Right atrium auricular region (tissue), 2 donors: ENCODE measurements at places on chromosomes 6 and 20. TPM values are rescaled to one million over a fixed set of nuclear protein-coding genes. Genes with fewer than 3 reads are reported as not detected.
A peak's percentile ranks its signal among the peaks of the same experiment; 100 is the strongest.

DNA sequence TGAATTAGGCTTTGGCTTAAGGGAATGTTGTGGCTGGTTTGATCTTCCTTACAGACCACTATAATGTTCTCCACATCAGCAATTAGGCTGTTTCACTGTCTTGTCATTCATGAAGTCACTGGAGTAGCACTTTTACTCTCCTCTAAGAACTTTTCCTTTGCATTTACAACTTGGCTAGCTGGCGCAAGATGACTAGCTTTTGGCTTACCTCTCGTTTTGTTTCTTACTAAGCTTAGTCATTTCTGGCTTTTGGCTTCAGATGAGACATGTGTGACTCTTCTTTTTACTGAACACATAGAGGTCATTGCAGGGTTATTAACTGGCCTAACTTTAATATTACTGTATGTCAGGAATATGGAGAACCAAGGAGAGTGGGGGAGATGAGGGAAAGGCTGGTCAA is 143.2 kb downstream of the PTCHD4 start:
- no peaks in the 10 kb centered on the region for H3K4me1 ChIP-seq
- H3K27me3 ChIP-seq: no peaks in the 10 kb centered on the region
- H3K27ac ChIP-seq: no peak overlapping the region
- H3K36me3 ChIP-seq: no peaks in the 10 kb centered on the region
- no peak for DNase-seq
- no peak overlapping the region for H3K4me3 ChIP-seq

DNA sequence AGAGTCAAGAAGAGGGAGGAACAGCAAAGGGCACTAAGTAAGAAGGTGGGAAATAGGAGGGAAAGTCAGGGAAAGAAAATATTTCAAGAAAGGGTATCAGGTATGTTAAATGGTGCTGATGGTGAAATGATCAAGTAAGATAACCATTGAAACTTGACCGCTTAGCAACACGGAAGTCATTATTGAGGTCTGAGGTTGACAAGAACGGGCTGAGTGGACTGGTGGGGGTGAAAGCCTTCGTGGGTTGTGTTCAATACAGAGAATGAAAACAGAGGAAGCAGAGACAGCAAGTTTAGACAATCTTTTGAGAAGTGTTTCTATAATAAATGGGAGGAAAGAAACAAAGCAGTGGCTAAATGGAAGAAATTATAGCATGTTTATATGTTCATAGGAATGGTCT is 72.0 kb downstream of the LIN28B start:
- H3K4me3 ChIP-seq: no peak overlapping the region
- no peak for DNase-seq
- no peaks in the 10 kb centered on the region for H3K27me3 ChIP-seq
- no peaks in the 10 kb centered on the region for H3K36me3 ChIP-seq
- H3K27ac ChIP-seq: no peak overlapping the region
- no peaks in the 10 kb centered on the region for H3K4me1 ChIP-seq

DNA sequence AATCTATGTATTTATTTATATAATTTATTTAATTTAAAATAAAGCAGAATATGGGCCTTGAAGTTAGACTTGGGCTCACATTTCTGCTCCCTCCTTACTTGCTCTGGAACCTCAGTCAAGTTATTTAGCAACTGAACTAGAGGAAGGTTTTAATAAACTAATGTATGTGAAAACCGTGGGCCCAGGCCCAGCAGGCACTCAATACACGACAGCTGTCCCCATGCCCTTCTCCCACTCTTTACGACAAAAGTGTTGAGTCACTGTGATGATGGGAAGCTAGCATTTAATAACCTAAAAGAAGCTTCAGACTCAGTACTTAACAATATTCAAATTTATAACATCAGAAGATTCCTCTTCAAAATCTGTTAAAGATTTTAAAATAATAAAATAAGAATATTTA is 46.7 kb downstream of the SERAC1 start:
- H3K27me3 ChIP-seq: no peaks in the 10 kb centered on the region
- no peak for DNase-seq
- no peak overlapping the region for H3K4me3 ChIP-seq
- H3K4me1 ChIP-seq: no peaks in the 10 kb centered on the region
- H3K27ac ChIP-seq: no peak overlapping the region

DNA sequence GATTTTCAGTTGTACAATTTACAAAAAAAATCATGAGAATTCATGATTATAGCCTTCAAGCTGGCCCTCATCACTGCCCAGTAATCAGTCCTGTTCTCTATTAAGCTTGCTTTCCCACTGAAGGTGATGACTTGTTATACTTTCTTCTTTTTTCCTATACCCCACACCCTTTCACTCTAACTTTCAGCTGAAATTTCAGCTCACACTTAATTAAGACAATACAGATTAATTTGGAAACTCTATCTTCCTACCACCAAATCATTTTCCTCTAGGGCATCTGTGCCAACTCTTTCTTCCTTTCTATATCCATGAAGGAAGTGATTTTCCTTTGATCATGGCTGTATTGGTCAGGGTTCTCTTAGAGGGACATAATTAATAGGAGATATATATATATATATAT is 449.9 kb downstream of the CD109 start:
- H3K36me3 ChIP-seq: no peaks in the 10 kb centered on the region
- no peaks in the 10 kb centered on the region for H3K27me3 ChIP-seq
- no peaks in the 10 kb centered on the region for H3K4me1 ChIP-seq
- no peak overlapping the region for H3K27ac ChIP-seq
- no peak for DNase-seq
- H3K4me3 ChIP-seq: no peak overlapping the region

- peaks cover 42% of the 10 kb centered on the region for H3K4me1 ChIP-seq
- no peaks in the 10 kb centered on the region for H3K27me3 ChIP-seq
- DNase-seq: no peak
- H3K36me3 ChIP-seq: no peaks in the 10 kb centered on the region
- H3K27ac ChIP-seq: no peak overlapping the region
Measured at GRCh38 chr6:35737413-35738211, 780 bp downstream of the ARMC12 start.

DNA sequence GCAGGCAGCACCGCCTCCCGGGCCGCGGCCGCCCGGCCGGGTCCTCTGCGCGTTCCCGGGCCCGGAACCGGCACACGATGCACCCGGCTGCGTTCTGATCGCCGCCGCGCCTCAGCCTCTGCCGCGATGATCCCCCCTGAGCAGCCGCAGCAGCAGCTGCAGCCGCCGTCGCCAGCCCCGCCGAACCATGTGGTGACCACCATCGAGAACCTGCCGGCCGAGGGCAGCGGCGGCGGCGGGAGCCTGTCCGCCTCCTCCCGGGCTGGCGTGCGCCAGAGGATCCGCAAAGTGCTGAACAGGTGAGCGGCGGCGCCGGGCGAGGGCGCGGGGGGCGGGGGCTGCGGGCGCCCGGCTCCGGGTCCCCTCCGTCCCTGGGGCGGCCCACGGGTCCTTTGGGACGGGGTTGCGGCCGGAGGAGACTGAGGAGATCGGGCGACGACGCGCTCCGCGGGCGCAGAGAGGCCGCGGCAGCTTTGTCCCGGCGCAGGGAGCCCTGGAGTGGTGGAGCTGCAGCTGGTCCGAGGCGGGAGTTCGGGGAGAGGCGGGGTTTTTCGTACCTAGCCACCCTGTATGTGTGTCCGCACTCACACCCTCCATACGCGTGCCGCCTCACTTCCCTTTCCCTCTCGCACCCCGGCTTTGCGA is 659 bp downstream of the SLC35F1 start:
- peak overlapping the region; percentile 13 for H3K27ac ChIP-seq
- H3K4me3 ChIP-seq: peak overlapping the region; percentile 43
- H3K27me3 ChIP-seq: peaks cover 4% of the 10 kb centered on the region
- H3K4me1 ChIP-seq: peaks cover 18% of the 10 kb centered on the region

DNA sequence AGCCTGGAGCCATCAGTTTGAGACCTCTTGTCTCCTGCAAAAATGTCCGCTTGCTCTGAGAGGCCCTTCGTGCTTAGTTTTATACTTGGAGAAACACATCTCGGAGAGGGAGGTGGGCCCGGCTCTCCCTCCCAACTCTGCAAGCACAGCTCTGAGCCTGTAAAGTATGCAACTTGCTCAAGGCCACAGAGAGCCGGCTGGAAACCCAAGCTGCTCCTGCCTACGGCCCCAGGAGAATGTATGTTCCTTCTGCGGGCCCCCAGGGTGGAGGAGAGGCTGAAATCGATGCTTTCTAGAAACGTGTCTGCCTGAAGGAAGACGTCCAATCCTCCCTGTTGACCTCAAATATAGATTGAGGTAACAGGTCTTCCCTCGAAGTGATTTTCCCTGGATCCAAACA is 205.4 kb downstream of the PREX1 start:
- H3K4me3 ChIP-seq: no peak overlapping the region
- DNase-seq: no peak
- H3K27ac ChIP-seq: no peak overlapping the region
- no peaks in the 10 kb centered on the region for H3K36me3 ChIP-seq
- no peaks in the 10 kb centered on the region for H3K4me1 ChIP-seq

- H3K27me3 ChIP-seq: no peaks in the 10 kb centered on the region
- H3K4me1 ChIP-seq: no peaks in the 10 kb centered on the region
- no peak for DNase-seq
- H3K36me3 ChIP-seq: no peaks in the 10 kb centered on the region
- no peak overlapping the region for H3K4me3 ChIP-seq
Measured at GRCh38 chr6:50720623-50721022, 7.3 kb downstream of the TFAP2D start.

GRCh38 chr6:134378426-134378825 is 60.5 kb upstream of the SGK1 start:
- H3K36me3 ChIP-seq: no peaks in the 10 kb centered on the region
- no peak overlapping the region for H3K27ac ChIP-seq
- no peak for DNase-seq
- no peak overlapping the region for H3K4me3 ChIP-seq
- H3K4me1 ChIP-seq: no peaks in the 10 kb centered on the region
- no peaks in the 10 kb centered on the region for H3K27me3 ChIP-seq

DNA sequence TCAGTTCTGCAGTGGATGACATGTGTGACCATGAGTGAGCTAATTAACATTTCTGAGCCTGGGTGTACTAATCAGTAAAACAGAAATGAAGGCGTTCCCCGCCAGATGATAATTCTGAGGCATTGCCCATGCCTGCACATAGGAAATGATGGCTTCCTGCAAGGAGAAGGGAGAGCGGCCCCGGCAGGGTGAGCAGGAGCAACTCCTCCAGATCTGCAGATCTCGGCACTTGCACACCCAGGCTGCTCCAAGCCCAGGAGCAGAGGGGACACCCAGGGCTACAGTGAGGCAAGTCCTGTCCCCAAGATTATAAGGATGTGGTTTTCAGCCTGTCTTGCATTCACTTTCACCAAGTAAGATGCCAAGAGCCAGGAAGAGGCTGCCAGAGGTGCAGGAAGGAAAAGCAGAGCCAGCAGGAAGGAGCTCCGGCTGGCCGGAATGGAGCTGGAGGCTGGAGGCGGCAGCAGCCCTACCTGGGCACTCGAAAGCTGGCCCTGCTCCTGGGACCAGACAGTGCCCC is 177.5 kb upstream of the CST7 start:
- no peak overlapping the region for H3K4me3 ChIP-seq
- no peak for DNase-seq
- no peak overlapping the region for H3K27ac ChIP-seq

DNA sequence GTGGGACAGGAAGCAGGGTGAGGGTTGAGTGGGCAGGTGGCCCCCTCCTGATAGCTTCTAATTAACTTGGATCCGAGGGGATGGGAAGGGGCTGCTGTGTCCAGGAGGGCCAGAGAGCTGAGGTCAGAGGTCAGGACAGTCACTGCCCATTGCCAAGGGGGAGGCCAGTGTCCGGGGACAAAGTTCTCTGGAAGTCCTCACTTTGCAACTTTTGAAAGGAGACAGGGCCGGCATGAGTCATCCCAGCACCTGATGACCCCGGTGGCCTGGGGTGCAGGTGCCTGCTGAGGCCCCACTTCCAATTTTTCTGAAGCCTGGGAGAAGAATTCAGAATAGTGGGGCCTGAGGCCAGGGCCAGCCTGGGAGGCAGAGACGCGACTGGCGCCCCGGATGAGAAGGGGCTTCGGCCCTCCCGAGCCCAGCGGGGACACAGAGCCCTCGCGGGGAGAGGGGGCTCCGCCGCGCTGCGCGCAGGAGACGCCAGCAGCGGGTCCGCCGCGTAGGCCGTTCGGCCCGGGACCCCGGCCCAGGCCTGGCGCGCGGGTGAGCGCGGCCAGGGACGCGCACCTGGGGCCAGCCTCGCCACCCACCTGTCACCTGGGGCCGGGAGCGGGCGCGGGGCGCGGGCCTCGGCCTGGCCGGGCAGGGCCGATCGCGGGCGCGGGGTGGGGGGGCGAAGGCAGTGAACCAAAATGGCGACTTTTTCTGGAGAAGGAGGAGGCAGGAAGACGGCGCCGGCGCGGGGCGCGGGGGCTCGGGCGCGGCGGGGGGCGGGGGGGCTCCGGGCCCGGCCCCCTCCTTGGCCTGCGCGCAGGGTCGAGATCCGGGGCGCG is 586 bp downstream of the ZNF512B start:
- peak overlapping the region; percentile 48 for H3K4me3 ChIP-seq
- H3K36me3 ChIP-seq: peaks cover 7% of the 10 kb centered on the region
- peaks cover 25% of the 10 kb centered on the region for H3K4me1 ChIP-seq
- peak; percentile 58 for DNase-seq
- H3K27me3 ChIP-seq: no peaks in the 10 kb centered on the region

GRCh38 chr6:56551409-56552120 is 91.1 kb downstream of the DST start:
- DNase-seq: no peak
- H3K36me3 ChIP-seq: peaks cover 21% of the 10 kb centered on the region
- no peak overlapping the region for H3K4me3 ChIP-seq
- peak overlapping the region; percentile 27 for H3K27ac ChIP-seq
- peaks cover 38% of the 10 kb centered on the region for H3K4me1 ChIP-seq

The HLA-DPA1 gene
- total RNA-seq: 13.1 TPM

The CYP21A2 gene
- 0.19 TPM for total RNA-seq

The FOXF2 gene
- total RNA-seq: not detected

The GSTA5 gene
- not detected for total RNA-seq

The OR2H1 gene
- total RNA-seq: not detected

The GNMT gene
- 4.1 TPM for total RNA-seq

The CAGE1 gene
- total RNA-seq: not detected
